ENCODE measurements at places on chromosomes 2 and 18.

- DNase-seq, result no peak
Measured at GRCh38 chr18:8307960-8308359, 301.3 kb upstream of the RAB12 start.

DNA sequence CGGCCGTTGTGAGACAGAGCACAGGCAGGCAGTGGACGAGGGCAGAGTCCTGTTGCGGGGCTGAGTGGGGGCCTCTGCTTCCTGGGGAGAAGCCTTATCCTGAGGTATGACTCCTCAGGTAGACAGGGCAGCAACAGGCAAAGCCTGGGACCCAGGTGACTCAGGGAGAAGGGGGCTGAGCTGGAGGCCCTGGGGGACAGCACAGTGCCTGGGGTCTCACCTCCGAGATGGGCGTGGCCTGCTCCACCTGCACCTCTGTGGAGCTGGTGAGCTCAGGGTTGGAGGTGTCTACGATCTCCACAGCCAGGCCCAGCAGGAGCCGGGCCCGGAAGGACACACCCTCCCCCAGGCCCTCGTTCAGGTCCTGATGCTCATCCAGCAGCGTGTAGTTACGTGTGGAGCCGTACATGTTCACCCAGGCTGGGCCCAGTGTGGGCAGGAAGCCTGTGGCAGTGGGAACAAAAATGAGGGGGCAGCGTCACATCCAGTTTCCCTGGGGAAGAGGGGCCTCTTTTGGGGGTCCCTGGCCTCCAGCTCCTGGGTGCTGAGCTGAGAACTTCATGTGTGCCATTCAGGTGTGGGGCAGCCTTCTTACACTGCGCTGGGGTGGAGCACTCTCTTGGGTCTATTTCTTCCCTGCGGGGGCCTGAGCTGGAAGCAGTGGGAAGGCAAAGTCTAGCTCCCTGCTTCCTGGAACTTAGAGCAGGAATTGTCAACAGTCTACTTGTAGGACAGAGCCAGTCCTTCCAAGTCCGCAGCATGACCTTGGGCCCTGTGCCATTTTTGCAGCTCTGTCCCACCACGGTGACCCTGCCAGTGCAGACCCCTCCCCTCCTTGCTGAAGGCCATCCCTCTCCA is 2.9 kb upstream of the OTOF start:
- DNase-seq, result no peak

DNA sequence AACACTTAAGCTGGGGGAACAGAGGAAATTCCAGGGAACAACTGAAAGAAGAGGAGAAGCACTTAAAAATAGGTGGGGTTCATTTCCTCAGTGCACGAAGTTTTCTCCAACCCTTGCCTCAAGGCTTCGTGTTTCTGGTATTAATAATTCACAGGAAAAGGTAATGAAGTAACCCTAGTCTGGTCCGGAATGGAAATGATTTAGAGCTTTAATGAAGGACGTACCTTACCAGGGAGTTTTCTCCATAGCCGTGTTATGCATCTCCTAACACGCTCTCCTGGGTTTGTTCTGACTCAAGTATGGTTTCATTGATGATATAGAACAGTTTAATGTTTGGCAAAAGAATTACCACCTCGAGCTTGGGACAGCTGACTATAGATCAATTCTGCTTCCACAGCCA is 214.2 kb downstream of the MTX2 start:
- no peak for DNase-seq

GRCh38 chr2:124704071-124704925 is 679.2 kb downstream of the CNTNAP5 start:
- no peak for DNase-seq

GRCh38 chr2:70509565-70509964 is 44.1 kb downstream of the TGFA start:
- no peak for DNase-seq

GRCh38 chr2:169362118-169362893 is at the start of gene LRP2:
Gene LRP2, minus strand, starts transcription at chr2:169362534. Its CDS starts 135 bp downstream, at chr2:169362399.
- DNase-seq, result no peak

DNA sequence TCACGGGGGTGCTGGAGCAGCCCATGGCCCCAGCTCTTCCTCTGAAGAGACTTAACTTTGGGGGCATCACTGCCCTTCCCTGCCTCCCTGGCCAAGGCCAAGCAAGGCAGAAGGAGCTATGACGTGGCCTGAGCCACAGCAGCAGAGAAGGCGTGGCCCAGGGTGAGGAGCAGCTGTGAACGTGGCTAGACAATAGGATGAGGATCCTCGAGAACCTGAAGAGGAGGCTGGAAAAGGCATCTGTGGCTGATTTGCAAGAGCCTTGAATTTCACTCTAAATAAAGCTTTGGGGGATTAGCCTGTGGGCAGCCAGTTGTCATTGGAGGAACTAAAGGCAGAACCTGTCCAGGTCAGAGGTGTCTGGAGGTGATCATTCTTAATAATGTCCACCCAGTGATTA is 652.9 kb upstream of the ID2 start:
- DNase-seq, result no peak

DNA sequence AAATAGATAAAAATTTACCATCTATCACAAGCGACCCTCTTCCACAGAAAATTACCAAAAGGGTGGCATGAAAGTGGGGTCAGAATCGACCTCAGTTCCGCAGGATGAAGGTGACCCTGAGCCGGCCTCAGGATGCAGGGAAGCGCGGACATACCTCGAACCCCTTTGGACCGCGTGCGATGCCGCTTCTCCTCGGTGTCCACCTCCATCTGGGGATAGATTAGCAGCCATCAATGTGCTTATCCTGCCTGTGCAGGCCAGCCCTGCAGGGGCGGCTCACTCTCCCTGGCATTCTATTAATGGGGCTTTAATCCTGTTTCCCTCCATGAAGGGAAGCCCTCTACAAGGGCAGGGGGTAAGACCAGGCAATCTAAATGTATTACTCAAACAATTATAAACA is 235.3 kb upstream of the PXDN start:
- DNase-seq, result no peak

DNA sequence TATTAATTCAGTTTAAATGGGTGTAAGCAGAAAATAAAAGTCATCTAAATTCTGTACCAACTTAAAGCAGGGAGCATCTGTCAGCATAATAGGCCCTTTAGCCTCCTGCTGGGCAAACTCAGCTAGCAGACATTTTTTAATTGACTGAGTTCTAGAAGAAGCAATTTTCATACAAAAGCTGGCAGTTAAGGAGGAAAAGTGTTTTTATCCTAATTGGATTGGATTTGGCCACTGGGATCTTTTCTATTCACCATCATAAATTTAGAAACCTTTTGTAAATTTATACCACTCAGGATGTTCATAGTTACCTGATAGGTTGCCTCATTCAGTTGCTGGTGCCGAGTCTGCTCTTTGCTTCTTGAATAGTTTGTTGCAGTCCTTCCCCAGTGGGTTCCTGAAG is 262.7 kb upstream of the FSIP2 start:
- no peak for DNase-seq

GRCh38 chr18:48902856-48903601 is 47.7 kb downstream of the SMAD7 start:
- no peak for DNase-seq

DNA sequence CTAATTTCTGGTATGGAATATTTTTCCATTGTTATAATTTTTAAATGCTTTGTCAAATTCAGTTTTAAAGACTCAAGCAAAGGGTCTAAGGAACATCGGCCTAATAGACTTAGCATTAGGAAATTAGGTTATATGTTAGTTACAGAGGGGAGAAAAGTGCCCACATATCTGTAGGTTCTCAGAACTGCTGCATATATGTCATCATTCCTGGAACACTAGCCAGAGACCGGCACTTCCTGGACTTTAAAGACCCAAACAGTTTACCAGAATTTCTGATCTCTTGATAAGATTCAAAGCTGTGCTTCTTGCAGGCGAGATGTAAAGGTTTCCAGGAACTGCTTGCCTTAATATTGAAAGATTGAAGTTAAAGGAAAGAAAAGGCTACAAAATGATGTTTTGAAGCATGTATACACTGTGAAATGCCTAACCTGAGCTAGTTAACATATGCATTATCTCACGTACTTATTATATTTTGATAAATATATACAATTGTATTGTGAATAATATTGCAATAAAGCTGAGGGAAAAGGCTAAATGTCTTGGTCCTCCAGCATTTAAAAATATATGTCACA is 993.6 kb downstream of the LRP1B start:
- DNase-seq, result no peak

GRCh38 chr2:41764919-41765318 is 282.9 kb upstream of the PKDCC start:
- DNase-seq, result no peak

GRCh38 chr2:230942371-230942770 is 17.3 kb upstream of the GPR55 start:
- no peak for DNase-seq

GRCh38 chr18:56851774-56852173 is 200.6 kb downstream of the WDR7 start:
- DNase-seq, result no peak

DNA sequence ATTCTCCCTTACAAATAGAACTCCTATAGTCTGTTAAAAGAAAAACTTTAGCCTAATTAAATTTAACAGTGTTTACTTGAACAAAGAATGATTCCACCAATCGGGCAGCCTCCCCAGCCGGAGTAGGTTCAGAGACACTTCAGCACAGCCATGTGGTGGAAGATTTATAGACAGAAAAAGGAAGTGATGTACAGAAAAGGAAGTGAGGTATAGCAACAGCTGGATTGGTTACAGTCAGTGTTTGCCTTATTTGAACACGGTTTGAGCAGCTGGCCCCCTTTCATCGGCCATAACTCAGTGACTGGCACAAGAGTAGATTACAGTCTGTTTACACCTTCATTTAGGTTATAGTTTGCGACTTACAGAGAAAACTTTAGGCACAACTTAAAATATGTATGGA is 2.1 kb upstream of the SKA1 start:
- DNase-seq, result no peak

DNA sequence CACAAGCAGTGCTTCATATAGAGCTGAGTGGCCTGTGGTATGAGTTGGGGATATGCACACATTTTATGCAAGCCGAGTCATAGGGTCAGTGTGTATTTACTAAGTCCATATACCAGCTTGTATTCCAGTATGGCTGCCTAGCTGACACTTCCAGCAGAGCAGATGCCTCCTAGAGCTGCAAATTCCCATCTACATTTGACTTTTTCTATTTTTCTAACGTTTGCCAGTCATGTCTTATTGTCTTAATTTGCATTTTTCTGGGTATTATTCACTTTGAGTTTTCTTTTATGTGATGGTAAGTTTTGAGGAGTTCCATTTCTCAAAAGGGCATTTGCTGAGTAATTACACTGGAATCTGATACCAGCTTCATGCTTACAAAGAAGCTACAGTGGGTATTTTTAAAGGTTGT is 334.5 kb upstream of the CDH2 start:
- no peak for DNase-seq

- no peak for DNase-seq
Measured at GRCh38 chr18:38611036-38611964, 1045.7 kb upstream of the CELF4 start.

GRCh38 chr18:12347895-12348294 is 29.1 kb downstream of the AFG3L2 start:
- no peak for DNase-seq

DNA sequence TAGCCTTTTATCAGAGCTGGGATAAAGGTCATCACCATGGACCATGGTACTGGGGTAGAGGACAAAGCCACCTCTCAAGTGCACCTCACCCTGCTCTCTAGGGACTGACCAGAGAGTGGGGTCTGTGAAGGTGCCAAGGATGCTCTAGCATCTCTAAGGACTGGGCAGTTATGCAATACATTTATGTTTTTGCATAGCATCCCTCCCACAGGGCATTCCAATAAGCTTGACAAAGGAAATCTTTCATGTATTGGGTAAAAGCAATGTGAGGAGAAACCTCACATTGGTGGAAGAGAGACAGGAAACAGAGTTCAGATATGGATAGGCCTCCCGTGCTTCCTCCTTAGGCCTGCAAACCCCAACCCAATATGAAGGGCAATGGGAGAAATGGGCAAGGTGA is 31.6 kb downstream of the STK39 start:
- no peak for DNase-seq

GRCh38 chr2:36367895-36368353 is 12.3 kb downstream of the CRIM1 start:
- no peak for DNase-seq

GRCh38 chr2:101752716-101753616 is 55.5 kb downstream of the MAP4K4 start:
- no peak for DNase-seq

Measured in activated CD4-positive, alpha-beta T cell treated with anti-CD3 and anti-CD28 coated beads for 4 hours (primary cell).